ENCODE measurements at places on chromosomes 5 and 9.

GRCh38 chr5:138574744-138575193 is 432 bp downstream of the HSPA9 start:
- no peak for DNase-seq

- DNase-seq: no peak
Observed at GRCh38 chr9:121357011-121357410, 13.0 kb downstream of the STOM start.

DNA sequence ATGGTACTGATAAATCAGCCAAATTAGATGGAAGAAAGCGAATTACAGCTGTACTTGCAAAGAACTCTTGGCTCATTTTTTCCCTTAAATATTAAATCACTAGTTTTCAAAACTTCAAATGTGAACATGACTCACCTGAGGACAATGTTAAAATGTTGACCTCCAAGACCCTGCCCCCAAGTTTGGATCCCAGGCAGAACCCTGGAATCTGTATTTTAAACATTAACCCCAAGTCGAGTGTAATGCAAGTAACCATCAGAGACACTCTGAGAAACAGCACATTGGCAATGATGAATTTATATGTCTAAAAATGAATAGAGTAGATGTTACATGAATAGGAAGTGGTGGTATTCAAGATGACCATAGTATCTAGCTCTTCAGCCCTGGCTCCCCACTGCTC is 2.3 kb upstream of the CD274 start:
- no peak for DNase-seq

GRCh38 chr9:20771729-20772128 is 87.7 kb downstream of the FOCAD start:
- DNase-seq: no peak

GRCh38 chr5:55022450-55022849 is 1.6 kb upstream of the GZMK start:
- DNase-seq: no peak
